Right renal pelvis (tissue), 4 donors: ENCODE measurements at places on chromosomes 16 and 17. TPM values are rescaled to one million over a fixed set of nuclear protein-coding genes. Genes with fewer than 3 reads are reported as not detected.

DNA sequence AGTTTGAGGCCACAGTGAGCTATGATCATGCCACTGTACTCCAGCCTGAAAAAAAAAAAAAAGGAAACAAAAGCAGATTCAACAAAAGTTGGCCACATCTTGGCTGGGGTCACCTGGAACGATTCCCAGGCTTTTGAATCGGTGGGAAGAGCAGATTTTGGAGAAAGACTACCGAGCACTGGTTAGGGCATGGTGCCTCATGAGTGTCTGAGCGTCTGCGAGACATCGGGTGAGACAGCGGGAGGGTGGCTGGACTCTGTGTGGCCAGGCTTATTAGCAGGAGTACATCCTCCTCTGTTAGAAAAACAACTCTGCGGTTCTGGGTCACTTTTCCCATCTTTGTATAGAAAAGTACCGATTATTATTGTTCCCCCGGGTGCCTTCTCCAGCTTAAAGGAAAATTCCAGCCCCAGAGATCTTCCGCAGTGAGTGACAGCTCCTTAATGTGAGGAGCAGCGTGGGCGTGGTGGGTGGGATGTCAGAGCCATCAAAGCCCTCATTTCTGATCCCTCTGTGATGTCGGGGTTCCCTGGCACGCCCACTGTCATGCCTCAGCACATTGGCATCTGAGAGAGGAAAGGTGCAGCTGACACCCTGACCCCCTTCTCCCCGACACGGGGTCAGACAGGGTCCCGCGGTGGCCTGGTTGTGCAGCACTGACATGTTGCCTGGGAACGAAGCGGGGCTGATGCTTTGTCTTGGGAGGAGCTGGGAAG lies 6.9 kb downstream of the RGS9 start:
- no peak for DNase-seq

Gene KRT23
- 2.1 TPM for polyA plus RNA-seq

- DNase-seq: no peak
These were observed 6.7 kb downstream of the TMEM92 start for GRCh38 chr17:50280801-50281441.

GRCh38 chr17:47843391-47843730 lies 2.3 kb upstream of the SCRN2 start:
- DNase-seq: no peak

- DNase-seq: no peak
These were observed 562 bp downstream of the USP31 start for GRCh38 chr16:23148513-23149266.

GRCh38 chr16:2786061-2786825 lies 1.1 kb downstream of the PRSS33 start:
- DNase-seq: no peak

- no peak for DNase-seq
These were observed 346.9 kb downstream of the FOXL1 start for GRCh38 chr16:86925067-86925791.

Gene GNG13
- not detected for polyA plus RNA-seq

DNA sequence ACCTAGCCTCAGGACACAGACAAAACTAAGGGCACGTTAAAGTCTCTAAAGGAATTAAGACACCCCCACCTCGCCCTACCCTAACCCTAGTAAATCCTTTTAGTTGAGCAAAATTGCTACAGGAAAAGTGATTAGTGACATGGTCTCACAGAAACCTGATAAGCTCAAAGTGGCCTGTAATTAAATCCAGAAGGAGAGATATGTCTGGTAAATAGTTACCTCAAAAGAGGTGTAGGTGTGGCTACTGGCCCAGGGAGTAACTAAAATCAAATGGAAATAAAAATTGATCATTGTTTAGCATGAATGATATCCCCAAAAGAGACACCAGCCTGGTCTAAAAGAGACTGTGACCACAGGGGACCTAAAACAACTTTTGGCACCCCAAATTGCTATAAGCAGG lies 168.3 kb downstream of the SLC39A11 start:
- DNase-seq: no peak

- DNase-seq: no peak
These were observed 7.3 kb downstream of the FASN start for GRCh38 chr17:82090549-82091263.
